ENCODE measurements at places on chromosomes 16 and 17. TPM values are rescaled to one million over a fixed set of nuclear protein-coding genes. Genes with fewer than 3 reads are reported as not detected.

The LRRC36 gene
- polyA plus RNA-seq = 1.6 TPM

The IRX3 gene
- polyA plus RNA-seq = not detected

The HBA2 gene
- not detected for polyA plus RNA-seq

The CRYBA1 gene
- not detected for polyA plus RNA-seq

The KCNH6 gene
- polyA plus RNA-seq = not detected

The OR1A1 gene
- not detected for polyA plus RNA-seq

The GP2 gene
- polyA plus RNA-seq = not detected

The TCAP gene
- 3.3 TPM for polyA plus RNA-seq

The SHISA6 gene
- 2.5 TPM for polyA plus RNA-seq

The MYH2 gene
- polyA plus RNA-seq = 0.04 TPM

The CTRL gene
- 3.2 TPM for polyA plus RNA-seq

The MT2A gene
- polyA plus RNA-seq = not detected

The CA7 gene
- polyA plus RNA-seq = not detected

The ITGAD gene
- polyA plus RNA-seq = not detected

Measured in neural cell (in vitro differentiated cells).